DMS 273 treated with DMSO at 0.1 percent for 48 hours (cell line): ENCODE measurements at places on chromosomes 12 and 14.

- no peak for DNase-seq
These were observed 283.4 kb downstream of the DAD1 start for GRCh38 chr14:22305607-22306006.

DNA sequence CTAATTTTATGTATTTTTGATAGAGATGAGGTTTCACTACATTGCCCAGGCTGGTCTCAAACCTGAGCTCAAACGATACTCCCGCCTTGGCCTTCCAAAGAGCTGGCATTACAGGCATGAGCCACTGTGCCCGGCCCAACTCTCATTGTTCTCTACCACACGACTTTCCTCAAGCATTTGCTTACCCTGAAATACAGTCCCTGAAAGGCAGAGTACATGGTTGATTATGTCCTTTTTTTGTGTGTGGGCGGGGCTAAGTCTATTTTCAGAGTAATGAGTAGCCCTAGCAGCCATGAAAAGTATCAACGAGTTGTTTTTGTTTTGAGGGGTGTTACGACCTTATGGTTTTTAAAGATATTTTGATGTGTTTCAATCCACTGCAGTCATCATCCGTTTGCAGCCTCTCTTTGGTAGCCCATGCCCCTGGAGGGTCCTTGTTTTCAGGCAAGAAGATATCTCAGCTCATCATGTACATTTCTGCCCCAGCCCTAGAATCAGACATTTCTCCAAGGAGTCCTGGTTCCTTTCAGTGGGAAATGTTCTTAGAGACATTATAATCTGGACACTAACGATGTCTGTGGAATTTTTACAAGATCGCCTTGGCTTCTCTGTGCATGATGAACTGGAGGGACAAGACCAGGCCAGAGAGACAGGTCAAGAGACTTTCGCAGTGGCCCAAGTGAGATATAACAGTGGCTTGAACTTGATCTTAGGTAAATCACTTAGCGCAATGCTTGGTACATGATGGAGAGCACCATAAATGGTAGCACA, 8.7 kb downstream of the ACACB start:
- DNase-seq: no peak

- DNase-seq: no peak
These were observed 64.4 kb downstream of the SERPINA3 start for GRCh38 chr14:94676495-94677185.

GRCh38 chr14:20421267-20421666, 8.0 kb upstream of the TEP1 start:
- DNase-seq: no peak

GRCh38 chr12:110165540-110166159, 41.5 kb downstream of the IFT81 start:
- no peak for DNase-seq

GRCh38 chr12:23049180-23049579, 424.2 kb downstream of the ETNK1 start:
- DNase-seq: no peak

- DNase-seq: no peak
These were observed 2.6 kb downstream of the VEZT start for GRCh38 chr12:95220190-95220589.

GRCh38 chr14:104133496-104133895, 4.9 kb upstream of the KIF26A start:
- DNase-seq: no peak

DNA sequence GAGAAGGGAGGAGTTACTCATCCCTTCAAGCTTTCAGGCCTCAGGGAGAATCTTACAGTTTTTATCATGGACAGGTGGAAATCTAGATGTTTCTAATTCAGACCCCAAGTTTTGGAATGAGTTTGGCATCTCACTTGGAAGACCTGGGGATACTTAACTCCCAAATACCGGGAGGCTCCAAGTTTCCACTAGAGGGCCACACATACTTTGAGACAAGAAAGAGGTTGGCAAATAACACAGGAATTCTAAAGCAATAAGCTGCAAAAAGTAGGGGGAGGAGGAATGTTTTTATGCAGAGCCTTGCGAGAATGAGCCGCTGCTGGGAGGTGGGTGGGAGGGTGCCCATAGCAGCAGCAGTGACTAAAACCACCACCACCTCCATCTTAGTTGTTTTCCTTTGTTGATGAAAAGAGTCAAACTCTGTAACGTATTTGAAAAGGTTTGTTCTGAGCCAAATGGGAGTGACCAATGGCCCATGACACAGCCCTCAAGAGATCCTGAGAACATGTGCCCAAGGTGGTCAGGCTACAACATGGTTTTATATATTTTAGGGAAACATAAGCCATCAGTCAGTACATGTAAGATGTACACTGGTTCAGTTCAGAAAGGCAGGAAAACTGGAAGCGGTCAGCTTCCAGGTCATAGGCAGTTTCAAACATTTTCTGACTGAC, 34.2 kb upstream of the RNASE1 start:
- no peak for DNase-seq

GRCh38 chr12:108099073-108099472, 30.0 kb upstream of the WSCD2 start:
- DNase-seq: no peak

GRCh38 chr14:101810897-101811621, 49.5 kb downstream of the PPP2R5C start:
- DNase-seq: no peak

- no peak for DNase-seq
These were observed 14.9 kb downstream of the C2CD5 start for GRCh38 chr12:22529281-22530060.

GRCh38 chr12:92540782-92541423, 161.9 kb upstream of the PLEKHG7 start:
- DNase-seq: no peak

DNA sequence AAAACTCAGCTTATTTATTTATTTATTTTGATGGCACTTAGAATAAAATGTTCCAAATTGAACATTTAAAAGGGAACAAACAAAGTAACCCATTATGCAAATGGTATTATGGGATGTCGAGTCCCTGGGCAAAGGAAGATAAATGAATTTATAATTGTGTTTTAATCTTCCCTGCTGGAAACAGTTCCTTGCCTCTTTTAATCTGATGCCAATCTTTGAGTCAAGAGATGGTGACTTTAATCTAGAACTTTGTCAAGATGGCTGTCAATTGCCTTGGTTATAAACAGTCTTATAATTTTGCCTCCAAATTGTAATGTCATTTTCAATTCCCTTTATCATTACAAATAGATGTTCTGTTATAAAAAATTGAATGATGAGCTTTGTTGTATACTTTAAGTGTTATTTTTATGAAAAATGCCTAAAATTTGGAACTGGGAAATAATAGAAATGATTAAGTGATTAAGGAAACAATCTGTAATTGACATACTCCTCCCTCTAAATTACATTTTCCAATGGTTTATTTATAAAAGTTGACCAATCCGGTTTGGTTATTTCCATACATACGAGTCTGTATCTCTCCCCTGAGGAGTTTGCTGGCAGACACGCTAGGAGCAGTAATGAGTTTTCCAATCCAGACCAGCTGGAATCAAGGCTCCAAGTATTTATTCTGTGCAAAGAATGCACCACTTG, 134.9 kb upstream of the FRMD6 start:
- peak; percentile 42 for DNase-seq

DNA sequence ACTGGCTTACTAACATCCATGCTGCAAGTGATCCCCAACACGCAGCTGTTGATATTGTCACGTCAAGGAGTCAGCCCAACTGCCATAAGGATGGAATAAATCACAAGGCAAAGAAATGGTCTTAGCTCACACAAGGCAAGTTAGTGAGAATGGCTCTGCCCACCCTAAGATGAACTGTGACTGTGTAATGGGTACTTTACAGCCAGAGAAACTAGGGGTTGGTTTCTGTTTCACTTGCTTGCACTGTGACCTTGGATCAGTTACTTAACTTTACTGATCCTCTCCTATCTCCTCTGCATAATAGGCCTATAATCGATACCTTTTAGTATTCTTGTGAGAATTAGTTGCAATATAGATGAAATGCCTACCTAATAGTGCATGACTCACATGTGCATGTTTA, 52.2 kb upstream of the ANO2 start:
- no peak for DNase-seq

DNA sequence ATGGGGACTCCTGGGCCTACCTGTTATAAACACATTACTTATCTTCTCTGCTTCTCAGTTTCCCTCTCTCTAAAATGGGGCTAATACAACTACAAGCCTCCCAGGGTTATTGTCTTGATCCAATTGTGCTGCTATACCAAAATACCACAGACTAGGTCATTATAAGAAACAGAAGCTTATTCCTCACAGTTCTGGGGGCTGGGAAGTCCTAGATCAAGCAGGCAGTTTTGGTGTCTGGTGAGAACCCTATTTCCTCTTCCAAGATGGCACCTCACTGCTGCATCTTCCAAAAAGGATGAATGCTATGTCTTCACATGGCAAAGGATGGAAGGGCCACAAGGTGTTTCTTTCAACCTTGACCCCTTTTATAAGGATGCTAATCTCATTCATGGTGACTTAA, 732.9 kb upstream of the TBX3 start:
- no peak for DNase-seq

DNA sequence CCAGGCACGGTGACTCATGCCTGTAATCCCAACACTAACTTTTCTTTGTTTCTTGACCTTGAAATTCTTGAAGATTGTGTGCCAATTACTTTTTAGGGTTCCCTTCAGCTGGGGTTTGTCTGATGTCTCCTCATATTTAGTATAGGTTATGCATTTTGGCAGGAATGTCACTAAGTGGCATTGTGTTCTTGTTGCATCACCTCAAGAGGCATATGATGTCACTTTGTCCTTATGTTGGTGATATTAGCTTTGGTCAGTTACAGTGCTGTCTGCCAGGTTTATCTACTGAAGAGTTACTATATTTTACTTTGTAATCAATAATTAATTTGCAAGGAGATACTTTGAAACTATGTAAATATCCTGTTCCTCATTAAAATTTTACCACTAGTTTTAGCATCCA, 61.0 kb upstream of the BTG1 start:
- DNase-seq: no peak

GRCh38 chr12:122846622-122847515, 11.6 kb downstream of the HIP1R start:
- DNase-seq: no peak

- DNase-seq: no peak
These were observed 60.0 kb downstream of the ARMH4 start for GRCh38 chr14:58091883-58092630.

GRCh38 chr12:53197011-53197640, 9.9 kb downstream of the ITGB7 start:
- DNase-seq: no peak

- no peak for DNase-seq
These were observed 150.1 kb downstream of the SUDS3 start for GRCh38 chr12:118526255-118527095.

DNA sequence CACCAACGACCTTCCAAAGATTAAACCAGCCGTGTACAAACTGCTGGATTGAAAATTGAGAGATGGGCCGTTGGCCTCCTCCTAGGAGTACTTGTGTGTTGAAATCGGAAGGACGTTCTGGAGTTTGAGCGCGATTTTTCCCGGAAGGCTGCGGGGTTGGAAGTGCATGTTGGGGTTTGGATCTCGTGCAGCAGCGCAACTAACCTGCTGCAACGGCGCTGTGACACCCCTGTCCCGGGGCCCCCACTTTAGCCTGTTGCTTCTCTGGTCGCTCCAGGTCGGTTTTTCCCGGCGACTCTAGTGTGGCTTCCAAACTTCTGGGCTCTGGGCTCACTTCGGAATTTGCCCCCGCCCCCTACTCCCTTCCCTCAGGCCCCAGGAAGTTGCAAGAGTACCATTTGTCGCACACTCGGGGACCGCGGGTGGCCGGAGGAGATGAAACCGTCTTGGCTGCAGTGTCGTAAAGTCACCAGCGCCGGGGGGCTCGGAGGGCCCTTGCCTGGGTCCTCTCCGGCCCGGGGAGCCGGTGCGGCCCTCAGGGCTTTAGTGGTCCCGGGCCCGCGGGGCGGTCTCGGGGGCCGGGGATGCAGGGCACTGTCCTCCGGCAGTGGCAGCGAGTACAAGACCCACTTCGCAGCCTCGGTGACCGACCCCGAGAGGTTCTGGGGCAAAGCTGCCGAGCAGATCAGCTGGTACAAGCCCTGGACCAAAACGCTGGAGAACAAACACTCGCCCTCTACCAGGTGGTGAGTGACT, at the start of gene ACSS3:
Gene ACSS3 (plus strand): TSS at position 394 of the 756 bp plus-strand sequence. CDS start 42 bp downstream, at position 436.
- no peak for DNase-seq

GRCh38 chr14:51807356-51807755, 53.1 kb upstream of the GNG2 start:
- no peak for DNase-seq

- no peak for DNase-seq
These were observed 553.1 kb upstream of the ATXN7L3B start for GRCh38 chr12:73984552-73984951.

DNA sequence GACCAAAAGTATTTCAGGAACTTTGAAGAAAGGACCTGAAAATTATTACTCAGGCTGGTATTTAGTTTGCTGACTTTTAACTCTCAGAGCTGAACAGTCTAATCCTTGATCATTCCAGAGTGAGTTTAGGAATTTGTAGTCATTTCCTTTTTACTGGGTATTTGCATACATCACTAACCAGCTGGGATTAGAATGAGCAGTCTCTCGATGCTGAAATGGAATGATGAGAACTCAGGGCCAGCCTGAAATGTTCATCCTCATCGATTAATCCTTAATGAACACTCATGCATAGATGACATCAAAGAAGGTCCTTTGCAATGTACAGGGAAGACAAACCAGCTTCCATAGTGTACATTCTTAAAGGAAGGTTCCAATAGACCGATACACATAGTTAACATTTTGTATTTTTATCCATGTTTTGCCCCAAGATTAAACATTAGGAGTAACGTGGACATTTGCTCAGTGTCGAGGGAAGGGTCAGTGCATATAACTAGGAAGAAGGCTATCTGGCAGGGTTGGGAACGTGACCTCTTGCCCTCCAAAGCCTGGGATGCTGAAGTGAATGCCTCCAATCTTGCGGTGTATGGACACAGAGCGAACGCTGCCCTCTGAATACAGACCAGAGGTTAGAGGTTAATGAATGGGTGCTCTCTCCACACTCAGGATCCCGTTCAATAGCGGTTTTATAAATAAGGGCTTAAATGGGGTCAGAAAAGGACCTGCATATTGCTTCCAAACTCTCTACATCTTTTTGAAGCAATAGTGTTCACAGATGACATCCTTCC, 14.5 kb downstream of the FBXL14 start:
- DNase-seq: no peak

- no peak for DNase-seq
These were observed 2.0 kb downstream of the C3AR1 start for GRCh38 chr12:8064131-8064530.

- no peak for DNase-seq
These were observed 155.6 kb upstream of the SFSWAP start for GRCh38 chr12:131555197-131555846.

- no peak for DNase-seq
These were observed 81.2 kb downstream of the BMP4 start for GRCh38 chr14:53875324-53875897.

DNA sequence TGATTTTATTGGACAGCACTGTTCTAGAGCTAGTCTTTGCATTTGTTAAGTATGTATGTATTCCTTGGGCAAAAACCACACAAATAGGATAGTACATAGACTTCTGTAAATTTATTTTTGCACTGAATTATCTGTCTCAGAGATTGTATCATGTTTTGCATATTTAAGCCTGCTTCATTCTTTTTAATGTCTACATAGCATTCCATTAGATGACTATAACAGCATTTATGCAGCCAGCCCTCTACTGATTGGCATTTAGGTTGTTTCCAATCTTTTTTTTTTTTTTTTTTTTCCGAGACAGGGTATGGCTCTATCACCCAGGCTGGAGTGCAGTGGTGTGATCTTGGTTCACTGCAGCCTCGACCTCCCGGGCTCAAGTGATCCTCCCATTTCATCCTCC, 34.5 kb downstream of the SYNDIG1L start:
- DNase-seq: no peak

GRCh38 chr12:1527789-1528188, 66.6 kb downstream of the FBXL14 start:
- DNase-seq: no peak
